Colonic mucosa (tissue), 4 donors: ENCODE measurements at places on chromosomes 3 and 15.
A peak's percentile ranks its signal among the peaks of the same experiment; 100 is the strongest.

DNA sequence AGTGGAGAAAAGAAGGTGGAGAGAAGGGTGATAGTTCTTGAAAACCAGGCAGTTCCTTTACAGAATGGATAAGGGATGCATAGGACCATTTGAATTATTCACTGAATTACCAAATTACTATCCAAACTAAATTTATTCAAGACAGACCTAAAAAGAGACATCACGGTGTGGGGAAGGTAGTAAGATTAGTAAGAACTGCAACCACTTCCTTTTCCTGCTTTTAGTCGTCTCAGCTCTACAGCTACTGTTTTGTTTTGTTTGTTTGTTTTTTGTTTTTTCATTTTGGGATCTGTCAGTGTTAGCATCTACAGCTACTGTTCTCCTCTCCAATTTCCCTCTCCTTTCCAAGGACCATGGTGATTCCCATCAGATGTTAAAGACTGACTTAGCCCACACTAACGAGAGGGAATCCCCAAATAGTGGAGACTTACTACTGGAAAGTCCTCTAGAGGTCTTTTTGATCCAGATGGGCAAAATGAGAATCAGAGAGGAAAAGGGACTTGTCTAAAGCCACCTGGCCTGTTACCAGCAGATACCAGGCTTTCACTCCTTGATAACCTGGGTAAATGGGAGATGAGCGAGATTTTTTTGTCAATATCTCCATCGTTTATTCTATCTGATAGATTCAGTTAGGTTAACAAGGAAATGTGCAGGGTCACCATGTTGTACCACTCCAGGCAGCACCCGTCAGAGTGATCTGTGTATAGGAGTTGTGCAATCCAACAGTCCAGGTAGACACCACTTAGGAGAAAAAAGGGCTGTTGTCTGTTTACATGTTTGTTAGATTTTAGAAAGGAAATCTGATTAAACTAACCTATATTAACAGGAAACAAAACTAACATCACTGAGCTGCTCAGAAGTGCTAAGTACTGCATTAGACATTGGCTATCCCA, 6.0 kb downstream of the HCLS1 start:
- H3K4me3 ChIP-seq: no peak overlapping the region
- DNase-seq: no peak
- H3K27me3 ChIP-seq: no peaks in the 10 kb centered on the region
- no peak overlapping the region for H3K27ac ChIP-seq

GRCh38 chr15:96320703-96321638, 9.5 kb upstream of the NR2F2 start:
- H3K4me1 ChIP-seq: no peaks in the 10 kb centered on the region
- H3K27ac ChIP-seq: peak overlapping the region; percentile 63
- DNase-seq: peak; percentile 18

DNA sequence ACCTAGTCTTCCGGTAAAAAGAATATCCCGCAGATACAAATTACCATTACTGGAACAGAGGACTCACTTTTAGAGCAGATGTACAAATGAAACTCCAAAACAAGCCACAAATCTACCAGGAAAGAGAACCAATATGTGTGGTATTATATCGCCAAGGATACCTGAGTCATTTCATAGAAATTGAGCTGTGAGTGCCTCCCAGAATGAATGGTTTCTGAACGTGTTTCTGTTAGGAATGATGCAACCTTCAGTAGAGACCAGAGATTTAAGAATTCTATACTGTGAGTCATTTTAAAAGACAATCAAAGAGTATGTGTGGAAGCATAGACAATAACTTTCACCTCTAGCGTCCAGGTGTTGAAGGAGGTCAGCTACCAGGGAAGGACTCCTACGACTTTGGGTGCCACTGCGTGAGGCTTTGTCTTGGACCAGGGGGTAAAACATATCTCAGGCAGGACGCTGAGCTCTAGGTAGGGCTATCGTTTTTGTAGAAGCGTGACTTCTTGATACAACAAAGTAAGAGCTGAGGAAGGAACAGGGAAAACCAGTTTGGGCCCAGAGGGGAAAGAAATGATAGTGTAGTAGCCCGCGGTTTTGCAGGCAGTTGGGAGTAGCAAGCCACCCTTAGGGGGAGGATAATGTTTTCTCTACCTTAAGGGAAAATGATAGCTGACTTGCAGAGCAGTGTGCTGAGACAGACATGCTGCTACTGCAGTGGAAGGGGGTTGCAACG, 210.4 kb downstream of the TP63 start:
- no peaks in the 10 kb centered on the region for H3K36me3 ChIP-seq
- no peak overlapping the region for H3K4me3 ChIP-seq
- no peak for DNase-seq
- H3K27ac ChIP-seq: no peak overlapping the region
- H3K4me1 ChIP-seq: no peaks in the 10 kb centered on the region

GRCh38 chr3:122938783-122939425, 88.7 kb downstream of the SEMA5B start:
- H3K4me3 ChIP-seq: no peak overlapping the region
- peak; percentile 29 for DNase-seq
- no peak overlapping the region for H3K27ac ChIP-seq

DNA sequence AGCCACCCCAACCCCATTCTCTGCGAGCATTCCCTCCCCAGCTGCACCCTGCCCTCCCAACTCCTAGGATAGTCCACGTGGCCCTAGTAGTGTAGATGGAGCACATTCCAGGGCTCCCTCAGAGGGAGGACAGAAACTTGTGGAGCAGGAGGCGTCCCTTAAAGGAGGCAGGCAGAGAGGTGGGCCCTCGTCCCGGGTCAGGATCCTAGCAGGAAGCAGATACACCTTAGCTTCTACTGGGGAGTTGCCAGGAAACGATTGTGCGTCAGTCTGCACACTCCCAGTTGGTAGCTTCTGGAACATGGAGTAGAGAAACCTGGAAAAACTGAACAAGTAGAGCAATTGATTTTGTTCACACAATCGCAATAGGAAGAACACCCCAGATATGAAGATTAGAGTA, 43.9 kb upstream of the KLHL25 start:
- peaks cover 9% of the 10 kb centered on the region for H3K4me1 ChIP-seq
- peak; percentile 86 for DNase-seq
- H3K27ac ChIP-seq: peak overlapping the region; percentile 84
- H3K27me3 ChIP-seq: no peaks in the 10 kb centered on the region
- H3K36me3 ChIP-seq: no peaks in the 10 kb centered on the region

- H3K4me3 ChIP-seq: no peak overlapping the region
- H3K36me3 ChIP-seq: no peaks in the 10 kb centered on the region
- DNase-seq: no peak
- no peaks in the 10 kb centered on the region for H3K4me1 ChIP-seq
- H3K27ac ChIP-seq: no peak overlapping the region
- no peaks in the 10 kb centered on the region for H3K27me3 ChIP-seq
Measured at GRCh38 chr15:74239051-74239705, 3.1 kb downstream of the CCDC33 start.

DNA sequence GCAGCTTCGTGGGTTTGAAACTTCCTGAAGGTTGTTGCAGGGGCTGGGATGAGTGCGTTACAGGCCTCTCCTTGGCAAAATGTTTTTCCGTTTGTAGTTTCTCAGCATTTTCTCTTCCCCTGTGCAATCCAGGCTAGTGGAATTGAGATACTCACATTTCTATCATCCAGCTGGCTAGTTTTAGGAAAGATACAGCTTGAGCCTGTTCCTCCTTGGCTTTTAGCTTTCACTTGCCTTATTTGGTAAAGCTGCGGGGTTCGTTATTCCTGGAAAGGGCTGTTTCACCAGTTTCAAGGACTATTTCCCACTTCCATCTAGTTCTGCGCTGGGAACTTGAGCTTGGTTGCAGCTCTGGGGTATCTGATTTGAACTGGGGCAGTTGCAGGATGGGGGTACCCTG, 90.3 kb downstream of the ITPR1 start:
- H3K36me3 ChIP-seq: no peaks in the 10 kb centered on the region
- H3K4me3 ChIP-seq: no peak overlapping the region
- peak overlapping the region; percentile 60 for H3K27ac ChIP-seq
- no peak for DNase-seq

DNA sequence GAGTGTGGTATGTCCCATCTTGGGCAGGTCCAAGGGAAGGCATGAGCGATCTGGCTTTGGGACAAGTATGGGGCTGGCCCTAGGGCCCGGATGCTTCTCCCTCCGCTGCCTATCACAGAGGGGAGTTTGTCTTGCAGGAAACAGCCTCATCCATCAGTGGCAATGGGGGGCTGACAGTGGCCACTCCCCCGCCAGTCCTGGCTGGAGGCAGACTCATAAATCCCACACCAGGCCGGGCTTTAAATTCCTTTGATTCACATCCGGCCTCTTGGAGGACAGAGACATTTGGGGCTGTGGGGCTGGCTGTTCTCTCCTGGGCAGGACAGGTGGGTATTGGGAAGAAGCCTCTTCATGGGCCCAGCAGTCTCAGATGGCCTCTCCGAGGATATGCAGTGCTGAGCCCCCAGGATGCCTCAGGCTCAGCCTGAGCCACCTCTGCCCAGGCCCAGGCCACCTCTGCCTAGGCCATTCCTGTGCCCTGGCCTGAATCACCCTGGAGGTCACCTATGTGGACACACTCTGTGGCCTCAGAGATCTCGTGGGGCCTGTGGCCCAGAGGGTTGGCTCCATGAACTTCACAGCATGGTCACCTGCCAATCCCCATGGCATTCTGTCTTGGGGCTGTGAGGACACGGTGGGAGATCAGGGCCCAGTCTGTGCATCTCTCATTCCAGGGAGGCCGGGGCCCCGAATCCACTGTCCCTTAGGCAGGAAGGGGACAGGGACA, 84.2 kb upstream of the GOLGA6L4 start:
- H3K27ac ChIP-seq: no peak overlapping the region
- no peak overlapping the region for H3K4me3 ChIP-seq
- H3K27me3 ChIP-seq: no peaks in the 10 kb centered on the region

DNA sequence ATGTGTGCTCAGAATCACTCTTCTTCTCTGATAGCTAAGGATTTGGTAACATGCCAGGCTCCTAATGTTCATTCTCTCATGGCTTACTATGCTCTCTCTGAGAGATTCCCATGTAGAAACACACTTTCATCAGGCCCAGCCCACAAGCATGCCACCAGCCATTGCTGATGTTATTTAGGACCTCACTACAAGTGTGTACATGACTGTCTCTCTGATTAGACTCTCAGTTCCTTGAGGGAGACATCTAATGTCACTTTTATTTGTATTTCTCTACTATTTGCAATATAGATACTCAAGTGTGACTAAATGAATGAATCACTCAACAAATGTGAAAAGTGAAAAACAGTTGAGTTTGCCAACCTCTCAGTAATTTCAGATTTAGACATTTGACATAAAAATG, 84.3 kb upstream of the ARL6 start:
- no peak for DNase-seq
- no peak overlapping the region for H3K27ac ChIP-seq
- H3K27me3 ChIP-seq: no peaks in the 10 kb centered on the region
- no peak overlapping the region for H3K4me3 ChIP-seq

- no peak overlapping the region for H3K27ac ChIP-seq
- peaks cover 9% of the 10 kb centered on the region for H3K4me1 ChIP-seq
- no peak overlapping the region for H3K4me3 ChIP-seq
- no peaks in the 10 kb centered on the region for H3K36me3 ChIP-seq
- DNase-seq: no peak
Measured at GRCh38 chr3:13115576-13115910, 42.3 kb upstream of the IQSEC1 start.
